Smooth muscle cell of trachea (primary cell): ENCODE measurements at places on chromosomes 1 and 21. TPM values are rescaled to one million over a fixed set of nuclear protein-coding genes. Genes with fewer than 3 reads are reported as not detected.

ANGPTL3 gene
- not detected in 2 replicates for total RNA-seq

NUP210L gene
- total RNA-seq, result 0.15 and 0.17 TPM in 2 replicates

OR6N1 gene
- total RNA-seq, result not detected in 2 replicates

HTR6 gene
- under 0.01 TPM in 1 of 2 replicates, not detected in the other for total RNA-seq

FNDC10 gene
- total RNA-seq, result 1.6 and 4.1 TPM in 2 replicates

LPAR3 gene
- 24.0 and 33.5 TPM in 2 replicates for total RNA-seq

LCE3E gene
- total RNA-seq, result not detected in 2 replicates

EVA1C gene
- total RNA-seq, result 5.4 and 5.5 TPM in 2 replicates
